ENCODE measurements at places on chromosomes 6 and 20.
A peak's percentile ranks its signal among the peaks of the same experiment; 100 is the strongest.

DNA sequence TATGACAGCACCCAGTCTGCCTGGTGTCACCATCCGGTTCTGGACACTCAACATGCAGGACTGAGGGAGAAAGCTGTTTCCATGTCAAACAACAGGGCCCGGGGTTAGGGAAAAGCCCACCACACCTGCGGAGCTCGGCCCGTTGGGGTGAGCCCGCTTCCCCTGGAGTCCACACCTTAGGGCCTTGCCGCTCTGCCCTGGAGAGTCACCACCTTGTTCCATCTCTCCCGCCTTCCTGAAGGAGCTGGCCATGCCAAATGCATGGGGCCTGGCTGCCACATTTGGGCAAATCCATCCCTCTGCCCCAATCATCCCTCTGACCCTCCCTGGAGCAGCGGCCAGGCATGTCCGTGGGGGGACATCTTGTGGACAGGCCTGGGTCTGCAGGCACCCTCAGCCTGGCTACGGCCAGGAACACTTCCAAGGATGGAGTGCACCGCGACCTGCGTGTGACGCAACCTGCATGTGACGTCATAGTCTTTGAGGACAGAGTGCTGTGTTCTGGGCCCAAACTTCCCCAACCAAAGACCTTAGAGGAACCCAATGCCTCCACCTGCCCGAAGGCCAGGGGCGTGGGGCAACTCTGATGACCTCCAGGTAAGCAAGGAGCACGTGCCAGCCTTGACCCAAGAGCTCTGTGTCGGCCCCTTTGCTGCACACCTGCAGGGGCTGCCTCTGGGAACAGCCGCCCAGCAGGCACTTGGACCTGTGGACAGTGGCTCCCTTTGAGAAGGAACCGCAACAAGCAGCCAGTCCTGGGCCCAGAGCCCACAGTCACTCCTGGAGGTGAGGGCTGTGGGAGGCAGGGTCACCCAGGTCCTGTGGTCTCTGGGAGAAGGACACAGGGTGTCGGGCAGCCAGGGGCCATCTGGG is 1.7 kb downstream of the CABLES2 start:
- DNase-seq, result no peak

DNA sequence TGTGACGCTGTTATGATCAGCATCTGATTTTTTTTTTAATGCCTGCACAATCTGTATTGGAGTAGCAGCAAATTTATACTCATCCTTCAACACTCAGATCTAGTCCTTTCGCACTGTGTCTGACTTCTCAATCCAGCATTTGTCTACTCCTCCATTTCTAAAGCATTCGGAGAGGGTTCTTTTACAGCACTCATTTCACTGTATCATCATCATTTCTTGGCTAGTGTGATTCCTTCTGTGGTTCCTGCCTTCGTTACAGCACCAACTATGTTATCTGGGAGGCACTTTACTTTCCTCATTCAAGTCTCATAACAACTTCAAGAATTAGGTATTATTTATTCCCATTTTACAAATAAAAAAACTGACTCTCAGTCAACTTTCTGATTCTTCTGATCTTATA is 18.0 kb downstream of the NUDT3 start:
- DNase-seq, result no peak

- DNase-seq, result no peak
Measured at GRCh38 chr6:146856296-146856695, 257.5 kb downstream of the ADGB start.

- DNase-seq, result peak; percentile 78
Measured at GRCh38 chr20:17680836-17681725, 961 bp downstream of the RRBP1 start.

- no peak for DNase-seq
Measured at GRCh38 chr6:132675002-132675401, 16.0 kb upstream of the TAAR1 start.

DNA sequence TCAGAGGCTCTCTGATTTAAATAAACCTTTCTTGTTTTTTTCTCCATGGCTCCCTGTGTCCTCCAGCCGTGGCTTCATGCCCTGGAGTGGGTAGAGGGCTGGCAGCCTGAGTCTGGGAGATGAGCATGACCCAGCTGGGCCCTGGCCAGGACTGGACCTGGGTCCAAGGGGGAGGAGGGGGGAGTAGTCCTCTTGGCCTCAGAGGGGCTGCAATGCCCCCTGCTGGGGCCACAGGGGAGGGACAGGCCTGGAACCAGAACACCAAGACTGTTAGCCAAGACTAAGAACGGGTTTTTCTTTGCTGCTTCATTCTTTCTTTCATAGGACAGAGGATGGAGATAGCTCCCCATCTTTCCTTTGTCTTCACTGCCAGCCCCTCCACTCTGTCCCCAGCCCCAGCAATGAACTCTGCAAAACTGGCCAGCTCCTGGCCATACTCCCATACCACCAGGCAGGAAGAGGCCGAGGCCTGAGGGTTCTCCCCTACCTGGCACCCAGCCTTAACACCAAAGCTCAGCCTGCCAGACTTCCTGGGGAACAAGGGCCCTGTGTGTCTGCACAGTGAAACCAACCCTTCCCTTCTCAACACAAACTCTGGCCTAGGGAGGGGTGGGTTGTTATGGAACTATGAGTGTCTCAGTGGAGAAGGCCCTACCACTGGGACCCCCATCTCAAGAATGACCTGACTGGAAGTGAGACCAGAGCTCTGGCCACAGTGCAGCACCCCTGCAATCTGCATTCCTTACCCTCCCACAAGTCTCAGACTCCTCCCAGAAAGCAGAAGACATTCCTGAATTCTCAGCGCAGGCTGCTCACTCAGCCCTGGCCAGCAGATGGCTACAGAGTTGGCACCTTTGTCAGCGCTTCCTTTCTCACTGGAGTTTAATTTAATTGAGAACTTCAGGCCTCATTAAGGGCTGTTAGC is 11.0 kb downstream of the SLC29A1 start:
- peak; percentile 82 for DNase-seq

Measured in NCI-H446 (cell line).